ENCODE measurements at places on chromosomes 1 and 21.

DNA sequence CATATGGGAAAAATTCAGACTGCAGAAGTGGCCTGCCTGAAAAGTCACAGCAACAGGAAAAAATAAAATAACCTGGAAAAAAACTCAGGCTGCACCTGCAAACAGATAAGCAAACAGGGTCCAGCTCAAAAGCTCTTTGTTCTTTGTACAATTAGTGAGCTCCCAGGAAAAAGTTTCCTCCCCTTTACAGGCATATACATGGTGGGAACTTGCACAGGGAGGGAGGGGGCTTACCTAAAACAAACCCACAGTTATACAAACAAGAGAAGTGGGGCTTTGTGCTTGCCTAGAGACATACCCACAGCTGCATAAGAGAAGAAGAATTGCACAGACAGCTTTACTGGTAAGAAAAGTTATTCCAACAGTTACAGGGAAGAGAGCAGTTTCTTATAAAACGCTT lies 31.7 kb upstream of the COG2 start:
- DNase-seq, result no peak

DNA sequence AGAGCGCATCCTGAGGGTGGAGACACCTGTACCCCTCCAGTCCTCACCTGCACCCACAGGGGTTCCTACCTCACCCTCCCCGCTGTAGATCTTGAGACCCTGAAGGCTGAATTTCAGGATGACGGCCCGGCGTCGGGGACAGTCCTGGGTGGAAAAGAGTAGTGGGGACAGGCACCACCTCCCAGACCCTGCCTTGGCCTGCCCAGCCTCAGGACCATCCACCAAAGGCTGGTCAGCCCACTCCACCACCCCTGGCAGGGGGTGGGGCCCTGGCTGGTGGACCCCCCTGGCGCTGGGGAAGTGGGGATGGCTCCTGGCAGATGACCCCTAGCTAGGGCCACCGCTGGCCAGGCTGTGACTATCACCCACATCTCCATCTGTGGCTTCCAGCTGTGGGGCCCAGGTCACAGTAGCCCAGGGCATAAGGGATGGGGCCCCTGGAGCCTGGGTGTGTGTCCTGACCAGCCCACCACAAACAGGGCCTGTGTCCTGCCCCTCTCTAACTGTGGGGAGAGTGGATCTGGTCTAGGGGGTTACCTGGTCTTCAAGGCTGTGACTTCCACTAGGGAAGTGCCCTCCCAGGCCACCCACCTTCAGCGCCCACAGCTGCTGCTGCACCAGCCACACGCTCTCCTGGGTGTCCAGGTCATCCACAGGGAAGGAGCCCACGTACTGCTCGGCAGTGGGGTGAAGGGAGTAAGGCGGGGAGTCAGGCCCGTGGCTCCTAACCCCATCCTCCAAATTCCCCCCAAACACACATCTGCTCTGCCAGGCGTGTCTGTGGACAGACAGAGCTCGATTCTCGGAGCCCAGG lies 5.4 kb downstream of the SH2D5 start:
- no peak for DNase-seq

DNA sequence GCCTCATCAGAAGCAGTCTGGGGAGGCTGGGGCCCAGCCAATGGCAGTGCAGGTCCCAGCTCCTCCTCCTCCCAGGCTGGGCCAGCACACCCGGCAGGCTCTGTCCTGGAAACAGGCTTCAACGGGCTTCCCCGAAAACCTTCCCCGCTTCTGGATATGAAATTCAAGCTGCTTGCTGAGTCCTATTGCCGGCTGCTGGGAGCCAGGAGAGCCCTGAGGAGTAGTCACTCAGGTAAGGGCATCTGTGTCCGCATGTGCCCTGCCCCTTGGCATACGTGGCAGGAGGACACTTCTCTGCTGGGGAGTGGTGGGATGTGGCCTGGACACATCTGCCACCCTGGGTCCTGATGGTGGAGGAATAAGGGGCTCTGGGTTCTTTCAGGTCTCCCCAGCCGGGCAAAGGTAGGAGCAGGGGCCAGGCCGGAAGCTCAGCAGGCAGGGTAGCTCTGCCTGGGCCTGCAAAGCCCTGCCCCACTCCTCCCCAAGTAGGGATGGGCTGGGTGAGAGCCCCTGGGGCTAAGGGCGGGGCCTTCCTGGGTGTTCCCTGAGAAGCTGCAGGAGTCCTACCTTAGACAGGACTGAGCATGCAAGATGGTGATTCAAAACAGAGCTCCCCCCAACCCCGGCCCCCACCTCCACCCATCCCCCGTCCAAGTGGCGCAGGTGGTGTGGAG lies at the start of gene GJB5:
TSS of gene GJB5 (plus strand) at position 84 of the 674 bp plus-strand sequence. CDS start 2,284 bp downstream, outside the sequence.
- DNase-seq, result no peak

- no peak for DNase-seq
These were observed 388.7 kb downstream of the ST6GALNAC3 start for GRCh38 chr1:76463278-76463677.

- no peak for DNase-seq
These were observed 20.2 kb upstream of the MTR start for GRCh38 chr1:236774926-236775325.

- DNase-seq, result no peak
These were observed 157.8 kb downstream of the RERE start for GRCh38 chr1:8659593-8659992.

- DNase-seq, result no peak
These were observed 48.1 kb upstream of the WNT2B start for GRCh38 chr1:112460615-112461014.

DNA sequence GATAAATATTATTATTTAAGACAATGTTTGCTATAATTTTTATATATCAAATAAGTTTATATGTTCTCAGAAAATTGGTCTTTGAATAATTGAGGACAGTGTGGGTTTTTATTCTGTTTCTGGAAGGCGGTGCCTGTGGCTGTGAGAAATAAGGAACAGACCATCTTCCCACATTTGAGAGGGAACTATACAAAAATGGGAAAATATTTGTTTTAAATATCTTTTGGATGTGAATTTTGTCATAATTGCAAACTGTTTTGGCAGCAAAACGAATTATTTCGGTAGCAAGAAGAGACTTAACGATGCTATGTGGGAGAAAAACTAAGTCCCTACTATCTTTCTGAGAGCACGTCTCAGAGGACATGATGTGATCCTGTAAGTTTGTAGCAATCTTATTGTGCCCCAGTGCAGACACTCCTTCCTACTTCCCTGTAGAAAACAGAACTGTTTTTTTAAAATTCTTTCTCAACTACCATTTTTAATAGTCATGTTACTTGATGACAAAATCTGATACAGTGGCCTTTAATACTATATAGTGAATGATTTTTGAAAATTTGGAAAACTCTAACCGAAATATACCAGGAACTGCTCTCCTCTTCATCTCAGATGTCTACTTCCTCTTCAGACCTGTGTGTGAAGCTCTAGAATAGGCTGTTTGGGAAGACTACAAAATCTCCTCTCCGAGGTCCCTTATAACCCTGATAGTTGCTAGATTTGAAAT lies 25.4 kb downstream of the PTPRC start:
- DNase-seq, result no peak

DNA sequence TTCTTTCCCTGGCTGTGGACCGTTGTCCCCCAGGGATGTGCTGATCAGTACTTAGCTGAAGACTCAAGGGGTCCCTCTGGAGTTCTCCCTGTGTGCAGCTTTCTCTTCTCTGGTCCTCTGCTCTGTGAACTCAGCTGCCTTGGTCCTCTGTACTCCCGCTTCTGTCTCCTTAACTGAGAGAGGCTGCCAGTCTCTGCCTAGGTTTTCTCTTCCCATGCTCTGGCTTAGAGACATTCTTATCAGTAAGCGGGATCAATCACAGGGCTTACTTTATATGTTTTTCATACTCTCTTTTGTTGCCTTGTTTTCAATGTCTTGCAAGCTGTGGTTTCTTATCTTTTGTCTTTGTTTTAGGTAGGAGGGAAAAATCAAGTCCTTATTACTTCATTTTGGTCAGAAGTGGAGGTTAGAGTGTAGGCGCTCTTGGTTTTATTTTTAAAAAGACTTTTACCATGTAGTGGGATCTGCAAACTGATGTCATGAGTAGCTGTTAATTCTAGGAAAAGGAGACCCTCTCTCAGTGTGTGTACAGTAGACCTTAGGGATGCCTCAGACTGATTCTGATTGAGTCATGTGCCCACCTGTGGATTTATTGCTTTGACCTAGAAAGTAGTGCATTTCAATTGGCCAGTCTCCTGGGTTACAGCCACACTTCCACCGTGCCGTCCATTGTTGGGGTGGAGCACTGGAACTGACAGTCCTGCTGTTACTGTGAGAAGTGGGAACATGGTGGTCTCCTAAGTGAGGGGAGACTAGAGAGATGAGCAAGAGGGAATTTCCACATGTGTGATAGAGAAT lies 46.6 kb downstream of the TTC3 start:
- DNase-seq, result no peak

- no peak for DNase-seq
These were observed 157.1 kb upstream of the SYT6 start for GRCh38 chr1:114310695-114311271.

DNA sequence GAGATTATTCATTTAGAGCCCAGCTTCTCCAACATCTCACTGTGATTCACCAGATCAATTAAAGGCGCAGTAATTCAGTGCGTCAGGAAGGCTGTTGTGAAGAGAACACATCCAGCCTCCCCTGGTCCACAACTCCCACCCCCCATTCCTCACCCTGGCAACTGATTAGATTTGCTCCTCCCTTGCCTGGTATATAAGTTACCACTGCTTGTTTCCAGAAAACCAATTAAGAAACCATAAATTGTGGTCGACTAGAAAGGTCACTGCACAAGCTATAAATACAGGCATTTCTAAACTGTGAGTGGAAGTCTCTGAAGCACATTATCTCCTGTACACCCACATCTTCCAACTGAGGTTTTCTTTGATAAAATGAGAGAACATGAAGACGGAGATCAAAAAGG lies 41.9 kb downstream of the FAM163A start:
- DNase-seq, result no peak

DNA sequence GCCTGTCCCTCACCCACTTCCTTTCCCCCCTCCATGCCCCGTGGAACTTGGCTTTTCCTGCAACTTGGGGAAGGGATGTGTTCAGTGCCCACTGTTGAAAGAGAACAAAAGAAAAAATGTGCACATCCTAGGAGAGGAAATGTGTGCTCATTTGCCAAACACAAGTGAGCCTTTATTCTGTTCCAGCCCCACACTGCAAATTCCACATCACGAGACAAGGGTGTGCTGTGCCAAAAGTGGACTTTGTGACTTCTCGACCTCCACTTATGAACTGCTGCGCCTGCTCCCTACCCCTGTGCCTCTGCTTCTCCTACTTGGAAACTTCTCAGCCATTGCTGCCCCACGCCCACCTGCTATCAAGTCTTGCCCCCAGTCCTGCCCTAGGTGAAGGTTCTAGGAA lies 97.0 kb upstream of the GRIK3 start:
- DNase-seq, result no peak
